ENCODE measurements at places on chromosomes 7 and 10.

DNA sequence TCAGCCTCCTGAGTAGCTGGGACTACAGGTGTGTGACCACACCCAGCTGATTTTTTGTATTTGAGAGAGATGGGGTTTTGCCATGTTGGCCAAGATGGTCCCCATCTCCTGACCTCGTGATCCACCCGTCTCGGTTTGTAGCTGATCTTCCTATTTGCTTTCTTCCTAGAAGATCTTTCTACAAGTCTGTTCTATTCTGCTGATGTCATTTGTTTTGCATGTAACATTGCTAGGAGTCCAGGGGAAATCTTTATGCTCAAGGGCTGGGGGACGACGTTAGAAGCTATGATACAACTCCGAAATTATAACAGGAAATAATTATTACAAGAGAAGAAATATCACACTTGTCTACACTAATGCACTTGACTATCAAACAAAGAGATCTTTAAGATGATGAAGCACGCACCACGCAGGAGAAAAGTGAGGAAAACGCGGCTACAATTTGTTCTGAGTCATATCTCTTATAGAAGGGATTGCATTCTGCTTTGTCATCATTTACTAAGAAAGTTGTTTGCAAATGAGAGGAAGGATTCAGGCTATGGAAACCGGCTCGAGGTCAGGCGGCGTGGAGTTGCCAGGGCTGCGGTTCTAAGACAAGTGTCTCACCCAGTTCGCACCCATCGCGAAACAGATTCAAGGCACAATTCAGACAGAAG is 103.0 kb upstream of the CARD11 start:
- DNase-seq, result no peak

- no peak for DNase-seq
Measured at GRCh38 chr10:77798940-77799339, 127.6 kb downstream of the DLG5 start.

- no peak for DNase-seq
Measured at GRCh38 chr7:949021-949934, 5.2 kb downstream of the ADAP1 start.

- DNase-seq, result no peak
Measured at GRCh38 chr10:13347043-13347499, 1.0 kb downstream of the SEPHS1 start.

DNA sequence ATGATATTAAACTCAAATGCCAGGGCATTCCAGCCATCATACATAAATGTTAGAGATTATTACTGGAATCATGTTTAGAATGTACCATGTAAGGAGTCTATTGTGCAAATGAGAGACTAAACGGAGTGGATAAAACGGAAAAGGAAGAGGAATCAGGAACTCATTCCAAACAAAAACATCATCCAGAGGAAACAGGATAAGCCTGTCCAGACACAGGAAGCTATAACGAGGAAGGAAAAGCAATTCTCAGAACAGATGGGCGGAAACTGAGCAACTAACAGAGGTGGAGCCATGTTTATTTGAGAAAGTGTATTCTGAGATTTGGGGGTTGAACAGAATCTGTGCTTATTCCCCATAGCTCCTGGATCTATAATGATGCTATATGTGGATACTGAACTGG is 52.3 kb upstream of the TRIM24 start:
- DNase-seq, result no peak

GRCh38 chr7:68304536-68304935 is 1293.7 kb upstream of the AUTS2 start:
- DNase-seq, result no peak

DNA sequence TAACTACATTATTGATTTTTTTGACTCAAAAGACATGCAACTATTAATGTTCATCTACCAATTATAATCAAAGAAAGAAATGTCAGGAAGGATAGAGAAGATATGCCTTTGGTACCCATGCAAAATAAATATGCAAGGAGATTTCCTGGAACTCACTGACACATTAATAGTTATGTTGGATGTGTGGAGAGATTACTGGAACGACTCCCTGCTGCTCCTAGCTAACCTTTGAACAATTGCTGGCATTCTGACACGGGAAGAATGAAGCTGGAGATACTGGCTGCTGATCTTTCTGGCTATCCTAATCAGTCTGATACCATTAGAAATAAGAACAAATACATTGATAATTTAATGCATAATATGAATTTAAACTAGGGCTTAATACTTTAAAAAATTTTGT is 507.9 kb upstream of the NRG3 start:
- DNase-seq, result no peak

- no peak for DNase-seq
Measured at GRCh38 chr10:123614888-123615287, 51.3 kb upstream of the GPR26 start.

GRCh38 chr7:129650056-129650758 is 38.7 kb downstream of the NRF1 start:
- DNase-seq, result no peak

DNA sequence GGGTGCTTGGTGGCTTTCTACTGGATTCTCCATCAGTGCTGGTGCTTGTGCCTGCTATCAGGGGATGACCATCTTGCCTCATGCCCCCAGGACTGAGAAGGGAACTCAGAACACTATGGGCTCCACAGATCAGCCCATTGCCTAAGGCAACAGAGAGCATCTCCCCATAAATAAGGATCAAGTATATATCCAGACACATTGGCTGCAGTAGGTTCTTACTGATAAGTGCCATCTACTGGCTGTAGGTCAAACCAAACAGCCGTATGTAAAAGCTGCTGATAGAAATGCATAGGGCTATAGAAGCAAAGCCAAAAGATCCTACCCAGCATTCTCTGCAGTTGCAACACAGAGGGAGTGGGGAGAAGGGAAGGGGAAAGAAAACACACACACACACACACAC is 153.7 kb downstream of the CDK14 start:
- peak; percentile 64 for DNase-seq

- DNase-seq, result no peak
Measured at GRCh38 chr7:3955751-3956696, 655.0 kb downstream of the SDK1 start.

GRCh38 chr7:28815928-28816373 is 142.2 kb downstream of the TRIL start:
- DNase-seq, result no peak

Data from HCEC 1CT (cell line).